CD4-positive, alpha-beta T cell treated with Interleukin-6 at 100 ng/mL for 8 hours (primary cell): ENCODE measurements at places on chromosomes 1 and 21.
A peak's percentile ranks its signal among the peaks of the same experiment; 100 is the strongest.

DNA sequence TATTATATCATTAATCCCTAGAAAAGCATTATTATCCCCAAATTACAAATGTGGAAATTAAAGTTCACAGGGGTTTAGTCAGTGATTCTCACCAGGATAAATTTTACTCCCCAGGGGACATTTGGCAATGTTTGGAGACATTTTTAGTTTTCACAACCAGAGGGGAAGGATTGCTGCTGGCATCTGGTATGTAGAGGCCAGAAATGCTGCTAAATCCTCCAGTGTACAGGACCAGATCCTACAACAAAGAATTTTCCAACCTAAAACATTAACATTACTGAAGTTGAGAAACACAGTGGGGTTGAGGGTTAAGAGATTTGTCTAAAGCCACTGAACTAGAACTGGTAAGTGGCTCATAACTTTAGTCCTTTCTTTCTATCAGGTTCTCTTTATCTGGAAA, 162.0 kb upstream of the SYT6 start:
- DNase-seq: no peak

DNA sequence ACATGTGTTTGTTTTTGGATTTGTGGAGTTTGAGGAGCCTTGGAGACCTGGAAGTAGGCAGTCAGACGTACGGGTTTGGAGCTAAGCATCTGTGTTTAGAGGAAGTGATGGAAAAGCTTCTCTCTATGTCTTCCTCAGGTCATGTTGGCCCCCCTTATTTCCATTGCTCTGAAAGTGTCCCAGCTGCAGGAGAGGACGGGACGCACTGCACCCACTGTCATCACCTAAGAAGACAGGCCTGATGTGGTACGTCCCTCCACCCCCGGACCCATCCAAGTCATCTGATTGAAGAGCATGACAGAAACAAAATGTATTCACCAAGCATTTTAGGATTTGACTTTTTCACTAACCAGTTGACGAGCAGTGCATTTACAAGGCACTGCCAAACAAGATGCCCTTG, 66.2 kb downstream of the PGM1 start:
- DNase-seq: no peak

DNA sequence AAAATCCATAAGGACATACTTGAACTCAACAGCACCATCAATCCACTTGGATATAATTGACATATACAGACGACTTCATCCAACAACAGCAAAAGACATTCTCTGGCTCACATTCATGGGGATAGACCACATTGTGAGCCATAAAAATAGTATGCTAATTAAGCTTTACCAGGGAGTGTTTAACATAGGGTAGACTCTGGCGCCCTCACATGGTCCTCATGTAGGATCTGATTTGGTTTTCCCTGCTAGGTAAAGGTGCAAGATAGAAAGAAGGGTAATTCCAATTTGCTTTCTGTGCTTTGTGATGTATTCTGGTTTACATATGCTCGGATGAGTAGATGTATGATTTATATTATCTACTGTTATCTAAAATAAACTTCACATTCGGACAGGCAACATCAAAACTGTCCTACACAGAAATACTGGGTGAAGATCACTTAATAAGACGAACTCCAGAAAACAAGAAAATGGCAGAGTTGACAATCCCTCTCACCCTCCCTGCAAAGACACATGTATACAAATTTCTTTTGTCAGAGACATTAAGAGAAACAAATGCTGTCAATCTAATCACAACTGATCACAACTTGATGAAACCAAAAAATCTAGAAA, 27.7 kb downstream of the CR1L start:
- no peak for DNase-seq

DNA sequence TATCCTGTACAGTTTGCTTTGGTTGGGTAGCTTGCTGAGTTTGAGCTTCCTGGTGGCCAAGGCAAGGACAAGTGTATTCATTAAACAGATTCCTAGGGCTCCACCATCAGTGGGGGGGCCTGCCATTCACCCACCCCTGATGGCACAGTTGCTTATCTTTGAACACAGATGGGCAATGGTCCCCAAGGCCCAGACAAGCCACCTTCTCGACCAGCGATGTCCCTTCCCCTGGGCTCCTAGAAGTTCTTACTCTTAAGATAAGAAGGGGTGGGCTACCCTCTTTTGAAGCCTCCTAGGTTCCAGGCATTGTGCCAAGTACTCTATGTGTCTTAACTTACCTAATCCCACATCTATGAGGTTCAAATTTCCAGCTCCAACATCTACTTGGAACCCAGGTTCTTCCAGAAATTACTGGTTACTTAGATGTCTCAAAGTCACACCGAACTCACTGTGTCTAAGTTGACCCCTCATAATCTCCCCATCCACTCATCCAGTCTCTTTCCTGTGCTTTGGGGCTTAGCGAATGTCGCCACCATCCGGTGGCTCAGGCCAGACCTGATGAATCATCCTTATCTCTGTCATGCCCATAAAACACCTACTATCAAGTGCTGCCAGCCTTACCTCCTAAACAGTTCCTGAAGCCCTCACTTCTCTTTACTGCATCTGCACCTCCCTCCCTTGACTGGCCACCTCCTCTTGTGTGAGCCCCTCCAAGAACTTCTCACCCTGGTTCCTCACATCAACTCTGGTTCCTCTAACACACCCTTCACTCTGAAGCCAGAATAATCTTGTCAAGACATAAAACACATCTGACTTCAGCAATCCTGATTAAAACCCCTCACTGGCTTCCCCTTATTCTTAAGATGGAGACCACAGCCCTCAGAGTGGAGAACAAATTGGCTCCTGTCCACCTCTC, 50.1 kb downstream of the KLHDC7A start:
- DNase-seq: no peak

GRCh38 chr1:158087320-158087927, 93.3 kb upstream of the CD1D start:
- DNase-seq: no peak

DNA sequence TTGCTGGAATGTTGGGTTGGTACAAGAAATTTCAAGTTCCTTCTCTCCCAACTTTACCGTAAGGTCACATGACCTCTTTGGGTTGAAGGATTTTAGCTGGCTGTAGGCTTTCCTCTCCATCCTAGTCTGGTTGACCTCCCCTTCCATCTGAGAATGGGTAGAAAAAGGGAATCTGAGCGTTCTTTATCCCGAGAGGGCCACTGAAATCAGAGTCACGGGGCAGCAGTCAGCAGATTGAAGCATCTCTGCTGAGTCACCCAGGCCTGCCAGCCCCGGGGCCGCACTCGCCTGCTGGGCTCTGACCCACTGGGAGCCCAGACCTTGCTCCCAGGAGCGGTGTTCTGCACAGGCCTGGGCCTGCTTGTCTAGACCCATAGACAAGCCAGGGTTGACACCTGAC, 31.0 kb downstream of the TMCC2 start:
- DNase-seq: no peak

- no peak for DNase-seq
These were observed 9.8 kb downstream of the SH3GLB1 start for GRCh38 chr1:86714159-86714558.

GRCh38 chr1:63835128-63835527, 61.3 kb downstream of the ROR1 start:
- DNase-seq: no peak

GRCh38 chr1:186188004-186188539, 187.0 kb downstream of the TPR start:
- DNase-seq: no peak

DNA sequence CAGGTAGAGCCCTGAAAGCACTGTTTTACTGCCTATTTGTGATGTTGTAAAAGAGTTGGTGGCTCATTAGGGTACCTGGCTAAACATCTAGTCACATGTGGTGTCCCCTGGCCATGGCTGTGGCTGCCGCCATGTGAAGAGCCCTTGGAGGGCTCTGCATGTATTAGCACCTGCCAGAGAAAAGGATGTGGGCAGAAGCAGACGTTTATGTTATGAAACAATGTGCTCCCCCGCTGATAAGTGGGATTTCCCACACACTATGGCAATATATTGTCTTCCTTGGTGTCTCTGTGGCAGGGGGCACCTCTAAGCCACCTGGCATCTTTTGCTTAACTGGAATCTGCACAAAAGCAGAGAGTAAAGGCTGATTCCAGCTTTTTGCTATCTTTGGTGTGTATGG, 9.6 kb downstream of the TENT5C start:
- DNase-seq: peak; percentile 35

DNA sequence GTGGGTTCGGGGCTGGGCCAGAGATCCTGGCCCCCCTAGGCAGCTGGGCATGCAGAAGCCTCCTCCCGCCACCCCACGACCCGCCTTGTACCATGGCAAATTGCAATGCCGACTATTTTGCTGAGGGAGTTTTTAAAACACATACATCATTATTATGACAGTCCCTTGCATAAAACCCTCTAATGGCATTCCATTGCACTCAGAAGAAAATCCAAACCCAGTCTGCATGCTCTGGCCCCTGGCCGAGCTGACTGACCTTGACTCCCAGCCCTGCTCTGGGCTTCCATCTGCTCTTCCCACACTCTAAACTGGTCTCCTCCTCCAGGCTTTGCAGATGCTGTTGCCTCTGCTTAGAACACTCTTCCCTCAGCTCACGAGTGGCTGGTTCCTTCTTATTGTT, 28.0 kb downstream of the PADI2 start:
- no peak for DNase-seq

DNA sequence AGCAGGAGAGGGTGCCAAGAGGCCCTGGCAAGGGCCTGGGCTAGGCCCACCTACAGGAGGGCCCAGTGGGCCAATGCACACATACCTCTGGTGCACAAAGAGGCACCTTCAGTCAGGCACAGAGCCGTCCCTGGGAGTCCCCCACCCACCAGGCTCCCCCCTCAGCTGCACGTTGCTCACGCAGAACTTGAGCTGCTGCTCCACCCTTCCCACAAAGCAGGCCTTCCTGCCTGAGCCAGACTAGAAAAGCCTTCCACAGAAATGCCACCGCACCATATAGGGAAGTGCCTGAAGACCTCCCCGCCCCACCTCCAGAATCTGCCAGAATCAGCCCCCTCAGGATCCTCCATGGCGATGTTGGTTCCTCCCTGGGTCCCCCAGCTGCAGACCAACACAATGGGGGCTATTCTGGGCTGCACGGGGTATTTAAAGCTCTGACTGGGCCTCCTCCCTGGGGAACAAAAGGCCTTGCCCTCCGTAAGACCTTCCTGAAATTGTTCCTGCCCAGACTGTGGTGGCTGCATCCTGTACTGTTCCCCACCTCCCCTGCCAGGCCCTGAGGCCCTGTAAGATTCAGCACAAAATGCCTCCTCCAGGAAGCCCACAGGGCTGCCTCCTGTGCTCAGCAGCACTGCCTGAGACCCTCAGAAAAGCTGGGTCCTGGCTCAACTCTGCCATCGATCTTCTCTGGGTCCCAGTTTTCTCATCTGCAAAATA, 27.2 kb downstream of the HSPG2 start:
- no peak for DNase-seq

DNA sequence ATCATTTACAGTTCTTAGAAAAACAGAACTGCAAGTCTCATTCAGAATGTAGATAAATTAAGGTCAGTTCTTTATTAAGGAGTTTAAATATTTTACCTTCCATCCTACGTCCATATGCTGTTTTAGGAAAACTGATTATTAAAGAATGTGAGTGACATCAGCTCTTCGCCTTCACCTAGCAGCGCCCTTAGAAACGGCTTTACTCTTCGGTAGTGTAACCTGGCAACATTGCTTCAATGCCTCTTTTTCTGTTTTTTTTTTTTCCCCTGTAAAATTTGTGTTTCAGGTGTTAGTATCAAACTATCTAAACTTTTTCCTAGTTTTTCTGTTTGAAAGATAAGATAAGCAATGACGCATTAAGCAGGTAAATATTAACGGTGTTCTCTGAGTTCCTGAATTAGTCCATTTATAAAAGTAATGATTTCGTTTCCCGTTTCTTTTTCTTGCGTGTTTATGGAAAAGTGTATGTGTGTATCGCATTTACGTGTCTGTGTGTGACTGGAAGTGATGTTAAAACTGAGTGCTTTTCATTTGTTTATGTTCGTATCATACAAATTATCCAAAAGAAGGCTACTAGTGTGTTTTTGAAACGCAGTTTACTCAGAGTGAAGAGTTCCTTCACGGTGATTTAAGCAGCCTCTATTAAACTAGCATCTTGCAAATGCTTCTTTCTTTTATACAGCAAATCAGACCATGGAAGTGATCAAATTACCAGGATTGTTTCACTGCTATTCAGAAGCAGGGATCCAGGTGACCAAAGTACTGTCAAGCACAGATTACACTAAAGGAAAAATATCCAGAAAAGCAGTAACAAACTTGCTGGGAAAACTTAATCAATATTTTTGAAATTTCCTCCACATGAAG, 139.0 kb downstream of the SDCCAG8 start:
- no peak for DNase-seq
